Iris pigment epithelial cell (primary cell): ENCODE measurements at places on chromosomes 13 and 19.

DNA sequence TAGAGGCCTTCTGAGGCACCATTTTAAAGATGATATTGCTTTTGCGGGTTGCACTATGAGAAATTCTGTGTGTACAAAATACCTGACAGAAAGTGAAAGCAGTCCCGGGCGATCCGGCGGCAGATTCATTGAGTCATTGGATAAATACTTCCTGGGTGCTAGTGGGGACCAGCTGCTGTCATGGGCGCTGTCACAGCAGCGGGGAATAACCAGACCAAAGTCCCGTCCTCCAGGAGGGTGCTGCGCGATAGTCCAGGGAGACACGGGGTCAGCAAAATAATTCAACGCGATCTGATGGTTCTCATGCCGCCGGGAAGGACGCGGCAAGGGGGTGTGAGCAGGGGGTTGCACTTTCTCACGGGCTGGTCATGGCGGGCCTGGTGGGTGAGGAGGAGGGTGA, 13.5 kb downstream of the ZFR2 start:
- DNase-seq: no peak

DNA sequence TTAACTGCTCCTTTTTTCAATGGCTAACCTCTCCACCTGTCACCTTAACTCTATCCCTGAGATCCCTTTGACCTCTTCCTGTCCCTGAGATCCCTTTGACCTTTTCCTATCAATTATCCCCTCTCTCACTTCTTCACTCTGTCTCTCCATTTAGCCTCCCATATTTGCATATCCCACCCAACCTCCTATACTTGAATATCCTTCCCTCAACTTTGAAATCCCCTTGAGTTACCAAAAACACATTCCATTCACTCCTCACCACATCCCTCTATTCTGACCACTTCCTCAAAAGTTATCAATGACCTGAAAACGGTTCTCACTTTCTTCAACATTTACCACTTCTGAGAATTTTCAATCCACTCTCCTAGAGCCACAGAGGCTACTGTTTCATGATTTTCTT, 3.0 kb downstream of the MYCBP2 start:
- DNase-seq: no peak

GRCh38 chr13:114017028-114017630, 43.3 kb upstream of the C13orf46 start:
- no peak for DNase-seq

- peak; percentile 52 for DNase-seq
Observed at GRCh38 chr13:34070006-34070405, 252.1 kb downstream of the RFC3 start.

- no peak for DNase-seq
Observed at GRCh38 chr13:92260363-92260762, 861.9 kb downstream of the GPC5 start.

- DNase-seq: no peak
Observed at GRCh38 chr13:106762708-106763107, 194.8 kb upstream of the ARGLU1 start.

GRCh38 chr19:35521124-35521743, 6.9 kb downstream of the SBSN start:
- no peak for DNase-seq

DNA sequence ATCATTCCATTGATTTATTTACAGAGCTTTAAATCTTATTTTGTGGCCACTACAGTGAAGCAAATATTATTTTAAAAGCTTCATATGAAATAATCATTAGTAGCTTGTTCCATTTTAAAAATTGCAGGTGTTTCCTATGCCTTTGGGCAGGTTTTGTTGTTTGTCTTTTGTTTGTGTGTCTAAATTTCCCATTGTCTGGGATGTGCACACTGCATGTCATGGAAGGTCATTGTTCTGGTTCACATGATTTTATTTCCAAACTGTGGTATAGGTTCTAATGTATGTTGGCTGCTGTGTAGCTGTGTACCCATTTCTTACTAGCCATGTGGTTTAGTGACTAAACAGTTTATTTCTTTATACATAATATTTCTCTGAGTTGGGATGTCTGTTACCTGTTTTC, 65.6 kb downstream of the COL4A2 start:
- DNase-seq: no peak

GRCh38 chr19:3366753-3367627, 607 bp downstream of the NFIC start:
- no peak for DNase-seq

- DNase-seq: no peak
Observed at GRCh38 chr13:36807616-36808015, 11.4 kb upstream of the RFXAP start.

- DNase-seq: peak; percentile 98
Observed at GRCh38 chr13:97627566-97627965, 193.6 kb downstream of the RAP2A start.

DNA sequence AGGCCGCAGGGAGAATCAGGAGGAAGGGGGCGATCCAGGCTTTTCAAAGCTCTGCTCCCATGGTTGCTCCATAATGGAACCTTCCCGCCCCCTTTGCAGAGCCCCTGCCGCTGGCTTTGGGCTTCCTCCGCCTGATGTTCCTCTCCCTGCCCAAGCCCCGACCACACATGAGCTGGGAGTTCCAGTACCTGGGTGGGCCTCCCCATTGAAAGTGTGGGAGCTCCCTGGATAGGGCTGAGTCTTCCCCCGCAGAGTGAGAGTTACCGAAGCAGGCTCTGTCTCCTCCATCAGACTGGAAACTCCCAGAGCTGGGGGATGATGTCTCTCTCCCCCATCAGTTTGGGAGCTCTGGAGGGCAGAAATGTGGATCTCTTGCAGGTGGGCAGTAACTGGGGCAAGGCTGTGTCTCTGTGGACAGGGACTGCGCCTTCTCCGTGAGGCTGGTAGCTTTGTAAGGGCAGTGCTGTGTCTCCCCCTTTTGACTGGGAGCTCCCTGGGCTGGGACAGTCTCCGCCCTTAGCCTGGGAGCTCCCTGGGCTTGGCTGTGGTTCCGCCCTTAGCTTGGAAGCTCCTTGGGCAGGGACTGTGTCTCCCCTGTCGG, 722 bp downstream of the DCAF15 start:
- peak; percentile 57 for DNase-seq

GRCh38 chr13:32153056-32153455, 121.5 kb downstream of the FRY start:
- DNase-seq: peak; percentile 83

DNA sequence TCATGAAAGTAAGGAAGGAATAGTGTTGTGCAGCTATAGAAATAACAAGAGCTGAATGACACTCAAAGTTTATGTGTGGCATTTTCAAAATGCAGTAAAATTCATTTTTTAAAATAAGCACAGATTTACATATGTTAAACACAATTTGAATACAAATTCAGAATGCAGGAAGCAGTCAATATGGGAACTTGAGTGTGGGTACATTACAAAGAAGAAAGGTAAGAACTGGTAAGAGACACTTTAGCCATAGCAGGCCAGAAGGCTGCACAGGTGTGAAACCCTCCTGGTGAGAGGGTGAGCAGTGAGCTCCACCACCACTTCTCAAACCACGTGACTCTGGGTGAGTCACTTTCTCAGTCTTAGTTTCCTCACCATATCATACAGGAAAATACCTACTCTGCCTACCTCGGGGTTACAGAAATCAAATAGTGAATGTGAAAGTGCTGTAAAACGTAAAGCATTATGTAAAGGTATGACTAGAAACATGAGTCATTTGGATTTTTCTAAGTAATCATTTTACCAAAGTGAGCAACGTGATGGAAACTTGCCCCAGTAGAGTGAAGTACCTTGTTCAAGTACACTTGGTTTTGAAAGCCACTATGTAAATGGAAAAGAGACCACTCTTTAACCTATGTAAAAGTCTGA, 40.5 kb downstream of the USP12 start:
- peak; percentile 86 for DNase-seq

- peak; percentile 75 for DNase-seq
Observed at GRCh38 chr13:51451467-51452360, 1.1 kb downstream of the INTS6 start.

DNA sequence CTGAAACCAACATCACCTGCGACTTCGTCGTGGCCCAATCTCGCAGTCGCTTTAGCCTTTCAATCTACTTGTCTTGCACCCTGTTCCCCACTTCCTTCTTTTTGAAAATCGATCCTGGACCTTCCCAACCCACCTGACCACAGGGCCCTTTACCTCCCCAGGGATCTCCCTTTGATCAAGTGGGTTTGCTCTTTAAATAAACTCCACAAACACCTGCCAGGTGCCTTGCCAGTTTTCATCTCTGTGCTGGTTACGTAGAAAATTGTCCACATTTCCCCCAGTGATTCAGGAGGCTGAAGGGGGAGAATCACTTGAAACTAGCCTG, 14.5 kb upstream of the RAB20 start:
- DNase-seq: no peak

DNA sequence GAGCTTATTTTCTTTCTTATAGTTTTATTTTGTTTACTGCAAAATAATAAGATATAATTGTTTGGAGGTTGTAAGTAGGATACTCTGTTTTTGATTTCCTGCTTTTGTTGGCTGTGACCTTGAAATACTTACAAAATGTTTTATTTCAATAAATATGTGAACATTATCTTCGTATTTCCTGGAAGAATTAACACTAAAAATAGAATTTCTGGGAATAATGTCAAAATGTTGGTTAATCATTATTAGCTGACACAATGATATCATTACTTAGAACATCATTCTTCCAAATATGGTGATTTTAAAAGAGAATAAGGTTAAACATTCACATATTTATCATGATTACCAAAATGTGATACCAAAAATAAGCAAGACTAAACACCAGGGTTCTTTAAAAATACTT, 1148.6 kb upstream of the PRR20A start:
- no peak for DNase-seq

DNA sequence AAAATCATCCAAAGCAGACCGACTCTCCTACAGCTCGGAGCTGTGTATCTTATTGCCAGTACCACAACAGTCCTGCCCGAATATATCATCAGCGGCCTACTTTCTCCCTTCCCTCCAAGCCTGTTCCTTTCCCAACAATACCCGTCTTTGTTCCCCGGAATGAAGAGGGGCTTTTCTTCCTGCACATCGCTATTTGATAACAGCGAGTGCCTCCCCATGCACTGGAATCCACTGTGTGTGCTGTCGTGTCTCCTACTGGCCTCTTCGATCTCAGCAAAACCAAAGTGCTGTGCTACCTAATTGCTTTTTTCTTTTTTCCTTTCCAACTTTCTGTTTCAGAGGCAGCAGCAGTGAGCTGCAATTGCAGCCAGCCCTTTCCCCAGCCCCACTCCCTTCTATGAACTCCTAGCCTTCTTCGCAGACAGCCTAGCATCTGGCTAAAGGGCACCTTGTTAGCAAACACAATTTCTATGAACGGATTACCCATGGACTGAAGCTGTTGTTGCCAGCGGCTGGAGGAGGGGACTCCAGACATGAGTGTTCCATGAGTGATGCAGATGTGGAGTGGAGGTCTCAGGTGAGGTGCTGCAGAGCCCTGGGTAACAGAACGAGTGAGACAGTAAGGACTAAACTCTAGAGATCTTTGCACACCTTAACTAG, 43.4 kb downstream of the EFNB2 start:
- no peak for DNase-seq

DNA sequence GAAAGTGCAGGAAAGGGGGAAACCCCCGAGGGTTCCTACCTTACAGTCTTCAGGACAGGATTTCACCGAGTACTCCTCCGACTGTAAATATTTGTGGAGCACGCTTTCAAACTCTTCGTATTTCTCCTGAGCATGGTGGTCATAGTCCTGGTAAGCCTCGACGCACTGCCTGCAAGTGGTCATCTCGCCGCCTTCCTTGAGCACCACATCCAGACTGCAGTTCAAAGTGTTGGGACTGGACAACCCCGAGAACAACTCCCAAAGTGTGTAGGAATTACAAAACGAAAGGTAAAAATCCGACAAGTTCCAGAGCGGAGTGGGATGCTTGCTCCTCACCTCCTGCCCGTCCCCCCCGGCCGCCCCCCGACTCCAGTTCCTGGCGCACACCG, 349.7 kb downstream of the LIG4 start:
- peak; percentile 54 for DNase-seq

GRCh38 chr13:32179708-32180107, 135.5 kb downstream of the ZAR1L start:
- DNase-seq: no peak

DNA sequence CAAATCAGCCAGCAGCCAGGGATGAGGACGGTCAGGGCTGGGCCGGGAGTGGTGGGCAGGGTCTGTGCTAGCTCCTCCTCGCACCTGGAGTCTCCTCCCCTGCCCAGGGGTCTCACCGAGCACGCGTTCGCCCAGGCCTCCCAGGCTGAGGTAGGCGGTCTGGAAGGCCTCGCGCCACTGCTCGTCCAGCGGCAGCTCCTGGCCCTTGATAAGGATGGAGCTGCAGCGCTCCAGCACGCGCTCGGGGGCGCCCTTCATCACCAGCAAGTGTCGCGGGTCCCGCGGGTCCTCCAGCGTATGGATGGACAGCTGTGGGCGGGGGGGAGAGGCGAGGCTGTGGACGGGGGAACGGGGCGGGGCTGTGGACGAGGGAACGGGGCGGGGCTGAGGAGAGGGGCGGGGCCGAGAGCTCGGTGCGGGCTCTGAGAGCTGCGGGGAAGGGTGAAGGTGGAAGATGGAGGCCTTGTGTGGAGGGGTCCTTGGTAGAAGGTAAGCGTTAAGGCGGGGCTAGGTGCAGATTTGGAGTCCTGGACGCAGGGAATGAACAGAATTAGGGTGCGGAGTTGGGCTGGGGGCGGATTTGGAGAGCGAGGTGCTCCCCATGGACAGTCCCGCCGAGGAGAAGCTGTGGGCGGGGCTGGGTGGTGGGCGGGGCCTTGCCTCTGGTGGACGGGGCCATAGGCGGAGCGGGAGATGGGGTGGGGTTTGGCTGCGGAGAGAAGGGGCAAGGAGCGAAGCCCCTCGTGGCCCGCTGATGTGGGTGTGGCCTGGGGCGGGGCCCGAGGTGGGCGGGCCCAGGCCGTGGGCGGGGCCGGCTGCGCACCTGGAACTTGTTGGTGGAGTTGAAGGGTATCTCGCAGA, 5.7 kb downstream of the ATP4A start:
- DNase-seq: peak; percentile 56

DNA sequence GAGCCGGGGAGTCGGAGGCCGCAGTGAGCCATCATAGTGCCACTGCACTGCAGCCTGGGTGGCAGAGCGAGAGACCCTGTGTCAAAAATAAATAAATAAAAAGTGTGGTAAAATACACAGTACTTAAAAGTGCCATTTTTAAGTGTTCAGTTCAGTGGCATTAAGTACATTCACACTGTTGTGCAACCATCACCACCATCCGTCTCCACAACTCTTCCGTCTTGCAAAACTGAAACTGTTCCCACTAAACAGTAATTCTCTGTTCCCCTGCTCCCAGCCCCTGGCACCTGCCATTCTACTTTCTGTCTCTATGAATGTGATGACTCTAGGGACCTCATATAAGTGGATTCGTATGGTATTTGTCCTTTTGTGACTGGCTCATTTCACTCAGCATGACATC, 13.3 kb downstream of the SLC25A42 start:
- no peak for DNase-seq

- DNase-seq: peak; percentile 31
Observed at GRCh38 chr19:1503089-1503924, 9.5 kb downstream of the ADAMTSL5 start.

DNA sequence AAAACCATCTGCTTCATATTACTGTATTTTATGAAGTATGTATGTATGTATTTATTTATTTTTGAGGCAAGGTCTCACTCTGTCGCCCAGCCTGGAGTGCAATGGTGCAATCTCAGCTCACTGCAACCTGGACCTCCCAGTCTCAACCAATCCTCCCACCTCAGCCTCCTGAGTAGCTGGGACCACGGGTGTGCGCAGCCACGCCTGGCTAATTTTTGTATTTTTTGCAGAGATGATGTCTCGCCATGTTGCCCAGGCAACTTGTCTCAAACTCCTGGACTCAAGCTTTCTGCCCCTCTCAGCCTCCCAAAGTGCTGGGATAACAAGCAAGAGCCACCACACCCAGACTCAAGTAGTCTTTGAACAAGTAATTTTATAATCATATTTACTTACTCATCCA, 5.5 kb downstream of the KATNAL1 start:
- peak; percentile 29 for DNase-seq
